ENCODE measurements at places on chromosomes 5 and 9. TPM values are rescaled to one million over a fixed set of nuclear protein-coding genes. Genes with fewer than 3 reads are reported as not detected.
A peak's percentile ranks its signal among the peaks of the same experiment; 100 is the strongest.

GRCh38 chr5:35458824-35459207 lies 158.8 kb upstream of the SPEF2 start:
- no peak overlapping the region for H3K4me3 ChIP-seq
- peaks cover 5% of the 10 kb centered on the region for H3K4me1 ChIP-seq
- peak overlapping the region; percentile 13 for H3K27ac ChIP-seq
- no peaks in the 10 kb centered on the region for H3K36me3 ChIP-seq
- peak; percentile 26 for DNase-seq

GRCh38 chr9:130347931-130348330 lies 82.4 kb downstream of the HMCN2 start:
- H3K36me3 ChIP-seq = no peaks in the 10 kb centered on the region
- DNase-seq = no peak
- H3K27me3 ChIP-seq = no peaks in the 10 kb centered on the region
- H3K4me1 ChIP-seq = no peaks in the 10 kb centered on the region
- H3K4me3 ChIP-seq = no peak overlapping the region
- no peak overlapping the region for H3K27ac ChIP-seq

- peak overlapping the region; percentile 31 for H3K27ac ChIP-seq
- no peak overlapping the region for H3K4me3 ChIP-seq
- peaks cover 15% of the 10 kb centered on the region for H3K4me1 ChIP-seq
- DNase-seq = no peak
- no peaks in the 10 kb centered on the region for H3K27me3 ChIP-seq
- peaks cover 3% of the 10 kb centered on the region for H3K36me3 ChIP-seq
Observed at GRCh38 chr9:132012704-132013357, 66.8 kb downstream of the MED27 start.

CCNO gene
- 0.13 TPM for total RNA-seq

DNA sequence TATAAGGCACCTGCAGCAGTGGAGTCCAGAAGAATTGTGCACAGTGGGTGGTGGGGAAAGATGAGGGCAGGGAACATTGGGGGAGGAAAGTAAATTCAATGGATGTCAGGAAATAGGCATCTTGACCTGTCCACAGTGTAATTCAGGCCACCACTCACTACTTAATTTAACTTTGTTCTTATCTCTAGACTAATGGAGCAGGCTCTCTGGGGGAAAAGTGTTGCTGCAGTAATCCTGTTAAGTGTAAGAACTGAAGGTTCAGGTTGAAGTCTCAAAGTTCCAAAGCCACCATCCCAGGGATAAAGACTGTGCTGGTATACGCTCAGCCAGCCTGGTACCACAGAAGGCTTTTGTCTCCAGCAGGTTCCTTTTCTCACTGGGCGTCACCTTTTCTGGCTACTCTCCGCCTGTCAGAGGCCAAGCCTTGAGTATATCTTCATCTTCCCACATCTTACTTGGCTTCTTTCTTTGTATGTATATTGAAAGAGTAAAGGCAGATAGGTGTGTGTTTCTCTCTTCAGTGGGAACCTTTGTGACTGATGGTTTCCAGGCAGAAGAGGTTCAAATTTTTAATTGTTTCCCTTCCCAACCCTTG lies 150.9 kb upstream of the DMRT1 start:
- no peaks in the 10 kb centered on the region for H3K27me3 ChIP-seq
- no peak overlapping the region for H3K4me3 ChIP-seq
- DNase-seq = no peak
- H3K4me1 ChIP-seq = peaks cover 40% of the 10 kb centered on the region
- no peaks in the 10 kb centered on the region for H3K36me3 ChIP-seq

Data from hepatocyte (in vitro differentiated cells).